Pulmonary artery endothelial cell (primary cell): ENCODE measurements at places on chromosomes 3 and 15. TPM values are rescaled to one million over a fixed set of nuclear protein-coding genes. Genes with fewer than 3 reads are reported as not detected.
A peak's percentile ranks its signal among the peaks of the same experiment; 100 is the strongest.

Gene CCDC12
- 38.6 and 40.5 TPM in 2 replicates for total RNA-seq

Gene CELF6
- total RNA-seq, result not detected in 2 replicates

Gene FANCD2OS
- not detected in 2 replicates for total RNA-seq

Gene CAMK1
- 46.7 and 50.6 TPM in 2 replicates for total RNA-seq

Gene TMEM158
- total RNA-seq, result 6.1 and 6.3 TPM in 2 replicates

- DNase-seq, result peak; percentile 22
Measured at GRCh38 chr3:111676211-111677006, 81.3 kb upstream of the ZBED2 start.

- no peak for DNase-seq
Measured at GRCh38 chr15:62141643-62142588, 23.2 kb downstream of the C2CD4B start.

DNA sequence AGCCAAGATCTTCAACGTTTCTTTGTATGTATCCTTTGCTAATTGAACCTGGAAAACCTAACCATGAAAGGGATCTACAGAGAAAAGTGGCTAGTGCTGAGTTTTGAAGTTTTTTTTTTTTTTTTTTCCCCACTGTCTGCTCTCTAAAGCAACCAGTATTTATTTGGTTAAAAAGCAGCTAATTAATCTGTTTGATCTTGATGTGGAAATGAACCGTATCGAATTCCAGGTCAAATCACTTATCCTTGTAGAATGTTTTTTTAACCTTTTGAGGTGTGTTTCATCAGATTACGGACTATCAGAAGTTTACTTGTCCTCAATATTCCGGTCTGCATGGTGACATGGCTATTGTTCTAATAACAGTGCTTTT lies 117.2 kb downstream of the FNDC3B start:
- DNase-seq, result no peak

GRCh38 chr3:99753268-99753975 lies 64.2 kb upstream of the CMSS1 start:
- DNase-seq, result peak; percentile 57

DNA sequence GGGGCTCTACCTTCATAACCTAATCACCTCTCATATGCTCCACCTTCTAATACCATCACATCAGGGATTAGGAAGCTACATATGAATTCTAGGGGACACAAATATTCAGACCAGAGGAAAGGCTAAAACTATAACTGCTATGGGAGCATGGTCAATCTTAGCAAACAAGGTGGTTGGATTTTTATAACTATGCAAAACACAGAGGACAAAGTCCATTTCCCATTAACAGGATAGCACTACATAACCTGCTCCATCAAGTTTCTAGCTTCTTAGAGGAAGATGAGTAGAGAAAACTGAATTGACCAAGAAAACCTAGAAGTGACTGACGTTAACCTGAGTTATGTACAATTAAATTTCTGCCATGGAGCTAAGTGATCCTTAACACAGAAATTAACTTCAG lies 398.6 kb downstream of the TBL1XR1 start:
- DNase-seq, result no peak

GRCh38 chr3:3107858-3108257 lies 2.3 kb downstream of the IL5RA start:
- DNase-seq, result no peak

DNA sequence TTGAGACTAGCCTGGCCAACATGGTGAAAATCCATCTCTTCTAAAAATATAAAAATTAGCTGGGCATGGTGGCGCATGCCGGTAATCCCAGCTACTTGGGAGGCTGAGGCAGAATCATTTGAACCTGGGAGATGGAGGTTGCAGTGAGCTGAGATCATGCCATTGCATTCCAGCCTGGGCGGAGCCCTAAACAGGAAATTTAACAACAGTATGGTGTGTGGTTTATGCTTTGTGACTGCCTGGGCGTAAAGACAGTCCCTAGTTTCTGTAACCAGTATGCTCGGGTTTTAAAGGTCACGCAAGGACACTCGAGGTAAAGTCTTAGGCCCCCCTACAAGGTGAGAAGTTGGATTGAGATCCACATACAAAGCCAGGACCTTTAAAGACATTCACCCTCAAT lies 43.3 kb downstream of the USP50 start:
- no peak for DNase-seq

DNA sequence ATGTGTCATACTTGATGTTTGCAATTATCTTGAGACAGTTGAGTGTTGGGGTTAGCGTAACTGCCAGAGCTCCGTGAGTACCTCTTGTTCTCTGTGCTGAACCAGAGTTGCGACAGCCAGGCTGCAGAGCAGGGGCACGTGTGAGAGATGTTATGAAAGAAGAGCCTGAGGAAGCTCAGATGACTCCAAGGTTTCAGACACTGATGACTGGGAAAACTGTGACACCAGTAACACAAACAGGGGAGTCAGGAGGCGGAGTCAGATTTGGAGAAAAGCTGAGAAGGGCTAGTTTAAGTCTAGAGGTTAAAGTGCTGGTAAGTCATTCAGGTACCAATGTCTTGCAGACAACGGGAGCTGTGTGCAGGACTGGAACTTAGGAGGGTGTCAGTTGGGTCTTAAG lies 45.0 kb downstream of the BLM start:
- no peak for DNase-seq

- DNase-seq, result no peak
Measured at GRCh38 chr3:47318916-47319315, 36.2 kb downstream of the KLHL18 start.

DNA sequence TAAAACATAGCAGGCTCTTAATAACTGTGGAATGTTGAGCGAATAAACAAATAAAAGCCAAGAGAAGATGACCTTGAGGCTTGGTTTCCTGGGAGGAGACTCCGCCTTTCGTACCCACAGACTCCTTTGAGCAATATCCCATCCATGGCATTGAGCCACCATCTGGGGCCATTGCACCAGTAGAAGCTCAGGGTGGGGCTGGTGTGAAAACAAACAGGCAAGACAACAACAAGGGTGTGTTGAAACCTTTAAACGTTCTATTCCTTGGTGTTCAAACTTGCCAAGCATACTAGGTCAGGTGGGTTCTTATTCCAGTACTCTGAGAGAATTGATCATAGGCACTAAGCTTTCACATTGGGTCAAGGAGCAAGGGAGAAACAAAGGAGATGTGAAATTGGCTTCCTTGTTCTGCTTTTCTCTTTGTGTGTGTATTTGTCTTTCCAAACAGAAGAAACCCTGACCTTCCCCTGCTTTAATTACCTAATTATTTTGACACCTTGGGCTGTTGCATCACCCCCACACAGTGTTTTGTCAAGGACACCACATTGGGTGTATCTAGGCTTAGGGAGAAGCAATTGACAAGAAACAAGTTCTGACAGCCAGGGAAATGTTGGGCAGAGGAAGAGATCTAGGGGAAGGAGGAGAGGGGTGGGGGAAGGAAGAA lies 105.1 kb upstream of the BCL6 start:
- no peak for DNase-seq

- DNase-seq, result no peak
Measured at GRCh38 chr3:185504636-185505035, 5.8 kb upstream of the TMEM41A start.

DNA sequence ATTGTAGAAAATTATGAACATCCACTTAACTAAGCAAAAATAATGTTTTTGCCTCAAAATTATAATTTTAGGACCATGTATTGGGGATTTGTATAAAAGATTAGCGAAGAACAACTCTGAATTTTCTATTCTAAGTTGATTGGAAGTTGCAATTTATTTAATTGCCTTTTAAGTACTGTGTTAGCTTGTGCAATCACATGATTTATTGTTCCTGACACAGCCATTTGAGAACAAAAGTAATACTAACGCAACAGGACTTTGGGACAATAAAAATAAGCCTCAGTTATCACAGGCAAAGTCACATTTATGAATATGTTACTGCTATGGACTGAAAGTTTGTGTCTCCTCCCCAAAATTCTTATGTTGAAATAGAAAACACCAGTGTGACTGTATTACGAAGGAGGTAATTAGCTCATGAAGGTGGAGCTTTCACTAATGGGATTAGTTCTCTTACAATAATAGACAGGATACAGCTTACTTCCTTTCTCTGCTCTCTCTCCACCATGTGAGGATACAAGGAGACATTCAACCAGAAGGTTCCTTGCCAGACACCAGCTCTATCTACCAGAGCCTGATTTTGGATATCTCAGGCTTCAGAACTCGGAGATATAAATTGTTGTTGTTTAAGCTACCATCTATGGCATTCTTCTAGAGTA lies 745.9 kb downstream of the ZBBX start:
- no peak for DNase-seq

- no peak for DNase-seq
Measured at GRCh38 chr3:110343945-110344344, 727.7 kb upstream of the NECTIN3 start.

DNA sequence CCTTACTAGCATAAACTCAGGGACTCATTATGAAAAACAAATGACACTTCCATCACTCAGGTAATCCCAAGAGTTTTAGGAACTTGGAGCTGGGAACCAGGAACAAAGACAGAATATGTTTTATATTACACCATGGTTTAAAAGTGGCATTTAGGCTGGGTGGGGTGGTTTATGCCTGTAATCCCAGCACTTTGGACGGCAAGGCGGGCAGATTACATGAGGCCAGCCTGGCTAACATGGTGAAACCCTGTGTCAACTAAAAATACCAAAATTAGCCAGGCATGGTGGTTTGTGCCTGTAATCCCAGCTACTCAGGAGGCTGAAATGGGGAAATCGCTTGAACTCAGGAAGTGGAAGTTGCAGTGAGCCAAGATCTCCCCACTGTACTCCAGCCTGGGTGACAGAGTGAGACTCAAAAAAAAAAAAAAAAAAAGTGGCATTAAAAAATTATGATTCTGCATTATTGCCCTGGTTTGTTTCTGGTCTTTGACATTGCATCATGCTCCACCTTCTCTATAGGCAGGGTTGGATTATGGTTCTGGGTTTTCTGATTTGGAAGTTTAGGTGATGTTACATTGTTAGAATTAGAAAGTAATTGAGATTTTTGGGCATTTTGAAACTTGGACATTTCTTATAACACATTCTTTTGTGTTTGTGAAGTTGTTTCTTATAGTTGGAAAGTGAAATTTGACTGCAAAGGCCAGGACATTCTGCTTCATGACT lies 19.0 kb downstream of the SQOR start:
- no peak for DNase-seq

- no peak for DNase-seq
Measured at GRCh38 chr3:42730706-42731420, 28.3 kb upstream of the HHATL start.
